ENCODE measurements at places on chromosomes 1 and 21. TPM values are rescaled to one million over a fixed set of nuclear protein-coding genes. Genes with fewer than 3 reads are reported as not detected.

The ARHGEF19 gene
- 24.7 TPM for polyA plus RNA-seq

The SMIM11 gene
- polyA plus RNA-seq = 4.1 TPM

GRCh38 chr1:230010603-230011332 is 56.3 kb upstream of the GALNT2 start:
- DNase-seq = no peak

DNA sequence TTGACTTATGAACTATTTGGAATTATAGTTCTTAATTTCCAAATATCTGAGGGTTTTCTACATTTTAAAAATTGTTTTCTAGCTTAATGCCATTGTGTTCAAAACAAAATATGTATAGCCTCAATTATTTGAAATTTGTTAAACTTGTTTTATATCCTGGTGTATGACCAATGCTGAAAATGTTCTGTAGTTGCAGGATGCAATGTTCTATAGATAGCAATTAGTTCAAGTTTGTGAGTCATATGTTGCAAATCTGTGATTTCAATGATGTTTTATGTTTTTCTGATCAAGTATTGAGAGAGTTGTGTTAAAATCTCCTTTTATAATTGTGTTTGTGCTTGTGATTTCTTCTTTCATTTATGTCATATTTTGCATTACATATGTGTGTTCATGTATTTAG is 517.5 kb downstream of the ADGRL2 start:
- DNase-seq = no peak

GRCh38 chr1:61344696-61345095 is 262.3 kb downstream of the NFIA start:
- no peak for DNase-seq

DNA sequence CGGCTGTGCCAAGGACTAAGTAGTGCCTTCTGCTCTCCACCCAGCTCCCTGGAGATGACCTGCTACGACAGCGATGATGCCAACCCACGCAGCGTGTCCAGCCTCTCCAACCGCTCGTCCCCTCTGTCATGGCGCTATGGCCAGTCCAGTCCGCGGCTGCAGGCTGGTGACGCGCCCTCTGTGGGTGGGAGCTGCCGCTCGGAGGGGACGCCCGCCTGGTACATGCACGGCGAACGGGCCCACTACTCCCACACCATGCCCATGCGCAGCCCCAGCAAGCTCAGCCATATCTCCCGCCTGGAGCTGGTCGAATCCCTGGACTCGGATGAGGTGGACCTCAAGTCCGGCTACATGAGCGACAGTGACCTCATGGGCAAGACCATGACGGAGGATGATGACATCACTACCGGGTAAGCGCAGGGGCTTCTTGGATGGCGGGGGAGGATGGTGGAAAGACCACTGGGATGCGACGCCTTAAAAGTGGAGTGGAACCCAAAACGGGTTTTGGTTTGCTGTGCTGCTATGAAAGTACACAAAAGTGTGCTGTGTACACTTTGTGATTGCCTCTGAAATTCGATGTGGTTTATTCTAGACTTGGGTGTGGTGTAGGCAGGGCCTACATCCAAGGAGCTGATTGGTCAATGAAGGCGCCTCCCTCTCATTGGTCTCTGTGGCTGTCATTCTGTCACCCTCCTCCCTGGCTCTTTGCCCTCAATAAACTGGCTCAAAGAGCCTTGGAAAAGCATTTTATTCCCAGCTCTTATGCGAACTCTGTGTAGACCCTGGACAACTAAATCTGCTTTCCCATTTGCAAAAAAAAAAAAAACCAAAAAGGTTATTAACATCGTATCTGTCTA is 110.4 kb upstream of the IPO9 start:
- no peak for DNase-seq

GRCh38 chr21:38493549-38494250 is 4.6 kb downstream of the ERG start:
- no peak for DNase-seq

The S100B gene
- polyA plus RNA-seq = not detected

- DNase-seq = no peak
Measured at GRCh38 chr1:33141216-33141615, 40.6 kb downstream of the TRIM62 start.

- no peak for DNase-seq
Measured at GRCh38 chr1:246160374-246160773, 346.7 kb downstream of the SMYD3 start.

DNA sequence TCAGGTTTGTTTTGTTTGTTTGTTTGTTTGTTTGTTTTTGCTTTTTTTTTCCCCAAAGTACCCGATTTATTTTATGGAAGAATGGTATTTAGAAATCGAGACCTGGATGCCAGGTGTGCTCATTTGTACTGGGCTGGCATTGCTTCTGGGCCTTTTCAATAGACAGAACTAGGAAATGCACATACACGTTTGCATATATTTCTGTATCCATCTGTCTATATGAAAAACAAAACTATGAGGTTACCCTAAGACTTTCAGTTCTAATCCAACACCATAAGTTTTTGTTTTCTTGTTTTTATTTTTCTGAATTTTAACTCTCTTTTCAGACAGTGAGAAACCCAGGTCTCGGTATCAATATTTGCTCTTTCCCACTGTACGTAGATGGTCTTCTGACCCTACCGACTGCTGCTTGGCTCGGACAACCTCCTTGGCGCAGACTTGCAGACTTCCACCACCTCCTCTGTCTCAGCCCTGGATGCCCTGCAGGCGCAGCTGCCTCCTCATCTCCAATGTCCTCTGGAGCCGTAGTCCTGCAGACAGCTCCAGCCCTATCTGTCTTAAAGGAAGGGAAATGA is 171.7 kb downstream of the NEK7 start:
- DNase-seq = no peak

DNA sequence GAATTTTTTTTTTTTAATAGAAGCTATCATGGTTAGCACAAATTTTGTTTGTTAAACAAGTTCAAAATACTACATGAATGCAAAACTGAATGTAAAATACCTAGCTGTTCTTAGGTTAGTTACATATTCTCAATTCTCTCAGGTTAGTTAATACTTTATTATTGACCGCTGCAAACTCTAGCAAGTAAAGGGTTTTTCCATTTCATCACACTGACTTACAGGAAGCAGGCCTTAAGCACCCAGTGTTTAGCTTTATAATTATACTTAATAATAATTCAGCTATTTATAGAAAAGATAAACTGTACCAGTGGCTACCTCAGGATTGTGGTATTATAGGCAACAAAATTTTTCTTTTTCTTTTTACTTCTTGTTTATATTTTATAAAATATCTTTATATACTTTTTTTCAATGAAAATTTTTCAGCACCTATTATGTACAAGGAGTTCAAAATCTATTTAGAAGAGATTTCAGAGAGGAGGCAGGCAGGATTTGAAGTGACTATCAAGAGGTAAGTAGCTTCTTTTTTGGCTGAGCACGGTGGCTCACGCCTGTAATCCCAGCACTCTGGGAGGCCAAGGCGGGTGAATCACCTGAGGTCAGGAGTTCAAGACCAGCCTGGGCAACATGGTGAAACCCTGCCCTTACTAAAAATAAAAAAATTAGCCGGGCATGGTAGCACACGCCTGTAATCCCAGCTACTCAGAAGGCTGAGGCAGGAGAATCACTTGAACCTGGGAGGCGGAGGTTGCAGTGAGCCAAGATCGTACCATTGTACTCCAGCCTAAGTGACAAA is 17.9 kb downstream of the PLPP3 start:
- DNase-seq = no peak

- DNase-seq = no peak
Measured at GRCh38 chr1:201157949-201158348, 3.7 kb upstream of the TMEM9 start.

DNA sequence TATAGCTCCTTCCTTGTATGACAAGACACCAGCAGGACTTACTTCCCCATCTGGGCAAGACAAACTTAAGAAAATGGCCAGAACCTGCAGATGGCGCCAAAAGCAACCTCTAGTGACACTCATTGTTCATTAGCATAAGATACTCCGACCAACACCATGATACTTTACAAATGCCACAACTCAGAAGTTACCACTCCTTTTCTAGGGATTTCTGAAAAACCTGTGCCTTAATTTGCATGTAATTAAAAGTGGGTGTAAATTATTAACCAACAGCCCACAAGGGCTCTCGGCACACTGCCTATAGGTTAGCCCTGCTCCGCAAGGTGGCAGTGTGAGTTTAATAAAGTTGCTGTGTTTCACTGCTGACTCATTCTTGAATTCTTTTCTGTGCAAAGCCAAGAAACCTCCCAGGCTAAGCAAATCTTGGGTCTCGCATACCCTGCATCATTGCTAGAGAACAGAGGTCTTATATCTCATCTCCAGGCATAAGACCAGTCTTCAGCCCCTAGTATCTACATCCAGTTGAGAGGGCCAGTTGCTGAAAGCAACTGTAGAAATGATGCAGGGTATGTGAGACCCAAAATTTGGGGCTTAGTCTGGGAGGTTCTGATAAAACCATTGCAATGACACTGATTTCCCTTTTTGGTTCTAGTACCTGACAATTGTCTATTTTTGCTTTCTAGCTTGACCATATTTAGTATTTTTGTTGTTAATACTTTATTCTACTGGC is 86.4 kb downstream of the FAF1 start:
- DNase-seq = peak; percentile 59

GRCh38 chr1:241762713-241763339 is 85.2 kb upstream of the EXO1 start:
- DNase-seq = no peak

GRCh38 chr1:216521477-216521876 is 98.2 kb upstream of the USH2A start:
- no peak for DNase-seq

The DEPDC1 gene
- 2.1 TPM for polyA plus RNA-seq

The KCNJ15 gene
- 0.88 TPM for polyA plus RNA-seq

The BLZF1 gene
- 16.3 TPM for polyA plus RNA-seq

The DDOST gene
- polyA plus RNA-seq = 393 TPM

The TMCC2 gene
- polyA plus RNA-seq = 1.7 TPM

DNA sequence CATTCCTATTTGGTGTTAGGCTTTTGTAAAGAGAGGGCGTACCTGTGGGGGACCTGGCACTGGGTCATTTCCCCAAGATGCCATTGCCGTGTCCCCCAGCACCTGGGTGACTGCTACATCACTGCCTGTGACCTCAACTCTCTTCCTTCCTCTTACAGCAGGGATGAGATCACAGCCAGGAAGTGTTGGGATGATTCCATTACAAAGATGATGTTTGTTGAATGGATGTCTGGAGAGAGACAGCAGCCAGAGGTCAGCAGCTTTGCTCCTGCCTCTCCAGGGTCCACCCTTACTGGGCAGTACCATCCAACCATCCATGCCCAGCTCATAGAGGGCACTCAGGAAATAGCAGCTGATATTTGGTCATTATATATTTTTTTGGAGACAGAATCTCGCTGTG is 35.1 kb downstream of the TMEM51 start:
- no peak for DNase-seq

GRCh38 chr1:3063379-3064295 is 5.4 kb upstream of the PRDM16 start:
- no peak for DNase-seq

GRCh38 chr1:30748098-30748698 is 9.4 kb downstream of the LAPTM5 start:
- no peak for DNase-seq

DNA sequence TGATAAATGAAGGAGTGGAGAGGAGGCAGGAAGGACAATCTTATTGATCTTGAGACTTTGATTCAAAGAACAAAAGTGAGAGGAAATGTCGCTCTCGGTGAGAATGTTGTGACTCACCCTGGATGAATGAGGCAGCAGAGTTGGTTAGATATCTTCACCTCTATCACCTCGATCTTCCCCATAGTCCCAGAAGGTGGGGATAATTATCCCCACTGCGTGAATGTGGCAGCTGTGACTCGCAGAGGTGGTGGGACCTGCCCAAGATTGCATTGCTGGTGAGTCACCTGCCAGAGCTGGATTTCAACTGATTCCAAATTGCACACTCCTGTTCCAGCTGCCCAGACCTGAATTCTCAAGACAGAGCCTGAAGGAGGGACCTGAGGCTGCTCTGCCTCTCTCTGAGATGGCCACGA is 105.0 kb downstream of the MATN1 start:
- peak; percentile 19 for DNase-seq

DNA sequence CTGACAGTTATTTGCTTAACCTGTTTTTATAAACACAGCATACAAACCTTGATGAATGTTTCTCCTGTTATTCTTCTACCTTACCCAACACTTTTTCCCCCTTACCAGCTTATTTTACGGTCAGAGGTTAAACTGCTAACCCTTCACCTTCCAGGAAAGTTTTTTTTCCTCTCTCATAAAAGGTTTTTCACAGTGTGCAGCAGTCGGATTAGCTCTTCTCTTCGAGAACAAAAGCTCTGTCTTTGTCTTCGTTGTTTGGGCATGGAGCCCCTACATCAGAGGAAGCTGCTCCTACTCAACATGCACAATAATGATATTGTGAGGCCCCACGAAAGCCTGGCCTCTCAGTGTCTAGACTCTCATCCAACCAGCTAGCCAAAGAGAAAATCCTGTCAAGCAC is 42.0 kb downstream of the DENND1B start:
- no peak for DNase-seq

GRCh38 chr1:110356379-110356778 is 17.2 kb downstream of the RBM15 start:
- no peak for DNase-seq

The TSSK3 gene
- polyA plus RNA-seq = 1.4 TPM

DNA sequence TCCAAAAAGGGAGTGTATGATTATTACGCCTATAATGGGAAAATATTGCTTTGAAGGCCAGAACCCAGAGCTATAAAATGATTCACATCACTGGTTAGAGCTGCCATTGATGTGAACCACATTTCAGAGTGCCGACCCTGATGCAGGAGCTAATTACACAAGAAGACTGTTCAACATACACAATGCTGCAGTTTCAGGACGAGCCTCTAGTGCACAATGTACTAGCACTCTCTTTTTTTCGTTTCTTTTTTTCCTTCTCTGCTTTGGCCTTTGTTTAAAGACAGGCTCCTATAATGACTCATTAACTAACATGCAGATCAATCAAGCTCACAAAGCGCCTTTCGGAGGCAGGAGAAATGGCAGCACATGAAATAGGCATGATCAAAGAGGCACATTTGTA is 66.0 kb upstream of the HMGB4 start:
- DNase-seq = no peak

The KAZN gene
- 10.8 TPM for polyA plus RNA-seq

- no peak for DNase-seq
Measured at GRCh38 chr1:184253921-184254320, 132.9 kb upstream of the C1orf21 start.

DNA sequence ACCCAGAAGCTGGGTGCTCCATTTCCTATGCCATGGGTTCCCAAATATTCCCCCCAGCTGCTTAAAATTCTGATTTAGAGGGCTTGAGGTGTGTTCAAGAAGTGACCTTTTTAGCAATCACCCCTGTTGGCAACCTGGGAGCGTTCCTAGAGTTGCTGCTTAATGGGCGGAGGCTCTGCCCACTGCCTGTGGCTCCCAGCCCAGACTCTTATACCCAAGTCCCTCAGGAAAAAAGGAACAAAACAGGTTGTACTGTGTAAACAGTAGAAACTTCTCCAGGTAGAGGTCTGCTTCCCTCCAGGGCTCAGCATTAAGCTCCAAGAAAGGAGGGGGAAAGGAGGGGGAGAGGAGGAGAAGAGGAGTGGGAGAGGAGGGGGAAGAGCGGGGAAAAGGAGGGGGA is 14.6 kb upstream of the TENT5C start:
- no peak for DNase-seq

DNA sequence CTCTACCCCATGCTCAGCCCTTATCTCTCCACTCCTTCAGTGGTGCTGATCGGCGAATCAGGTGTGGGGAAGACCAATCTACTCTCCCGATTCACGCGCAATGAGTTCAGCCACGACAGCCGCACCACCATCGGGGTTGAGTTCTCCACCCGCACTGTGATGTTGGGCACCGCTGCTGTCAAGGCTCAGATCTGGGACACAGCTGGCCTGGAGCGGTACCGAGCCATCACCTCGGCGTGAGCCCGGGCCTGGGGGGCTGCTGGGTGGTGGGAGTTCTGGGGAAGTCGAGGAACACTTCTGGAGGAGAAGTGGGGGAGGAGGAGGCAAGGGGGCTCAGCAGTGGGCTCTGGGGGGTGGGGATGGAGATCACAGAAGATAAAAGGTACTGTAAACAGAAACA is 4.9 kb downstream of the RAB25 start:
- no peak for DNase-seq
